HCT116 (cell line): ENCODE measurements at places on chromosomes 3 and 15. TPM values are rescaled to one million over a fixed set of nuclear protein-coding genes. Genes with fewer than 3 reads are reported as not detected.

Gene PTX3
- total RNA-seq, result 0.37 TPM

Gene TRH
- not detected for total RNA-seq

Gene PDZRN3
- 0.17 TPM for total RNA-seq

DNA sequence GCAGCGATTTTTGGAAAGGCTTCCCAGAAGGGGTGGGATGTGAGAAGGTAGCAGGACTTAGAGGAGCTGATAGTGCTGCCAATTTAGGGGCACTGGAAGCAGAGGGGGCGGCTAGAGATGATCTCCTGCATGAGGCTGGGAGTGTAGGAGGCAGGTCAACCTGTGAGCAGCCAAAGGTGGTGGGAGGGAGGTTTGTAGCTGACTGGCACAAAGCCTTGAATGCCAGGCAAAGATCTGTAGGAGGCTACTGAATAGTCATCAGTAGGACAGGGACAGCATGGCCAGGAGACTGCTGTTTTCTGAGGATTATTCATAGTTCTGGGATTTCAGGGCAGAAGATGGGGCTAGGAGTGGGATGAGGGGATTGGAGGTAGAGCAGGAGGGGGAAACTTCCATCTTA is 2.2 kb downstream of the SCAMP5 start:
- no peak for DNase-seq

DNA sequence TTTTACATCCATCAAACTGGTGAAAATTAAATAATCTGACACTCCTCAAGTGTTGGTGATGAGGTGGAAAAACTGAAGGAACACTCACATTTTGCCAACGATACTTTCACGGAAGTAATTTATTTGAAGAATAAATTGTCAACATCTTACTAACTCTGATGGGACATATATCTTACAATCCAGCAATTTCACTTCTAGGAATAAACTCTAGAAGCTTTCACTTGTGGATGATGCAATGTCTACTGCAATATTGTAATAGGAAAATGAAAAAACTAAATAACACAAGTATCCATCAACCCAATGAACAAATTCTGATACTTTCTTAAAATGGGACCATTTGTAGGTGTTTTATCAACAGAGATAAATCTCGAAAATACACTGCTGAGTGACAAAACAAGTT is 16.2 kb upstream of the LIPC start:
- DNase-seq, result no peak

DNA sequence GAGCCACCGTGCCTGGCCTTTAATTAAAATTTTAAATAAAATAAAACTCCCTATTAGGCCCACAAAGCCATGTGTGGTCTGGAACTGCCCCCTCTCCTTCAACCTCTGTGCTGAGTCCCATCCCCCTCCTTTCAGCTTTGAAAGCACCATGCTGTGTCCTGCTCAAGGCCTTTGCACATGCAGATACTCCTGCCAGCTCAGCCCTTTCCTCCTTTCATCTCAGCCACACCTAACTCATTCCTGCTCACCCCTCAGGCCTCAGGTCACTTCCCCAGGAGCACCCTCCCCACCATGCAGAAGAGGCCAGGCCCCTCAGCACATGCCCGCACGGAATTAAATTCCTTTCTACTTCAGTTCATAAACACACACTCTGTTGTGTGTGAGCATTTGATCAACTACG is 28.1 kb downstream of the ATRIP start:
- no peak for DNase-seq

- no peak for DNase-seq
Measured at GRCh38 chr3:32557640-32558352, 12.9 kb downstream of the DYNC1LI1 start.

DNA sequence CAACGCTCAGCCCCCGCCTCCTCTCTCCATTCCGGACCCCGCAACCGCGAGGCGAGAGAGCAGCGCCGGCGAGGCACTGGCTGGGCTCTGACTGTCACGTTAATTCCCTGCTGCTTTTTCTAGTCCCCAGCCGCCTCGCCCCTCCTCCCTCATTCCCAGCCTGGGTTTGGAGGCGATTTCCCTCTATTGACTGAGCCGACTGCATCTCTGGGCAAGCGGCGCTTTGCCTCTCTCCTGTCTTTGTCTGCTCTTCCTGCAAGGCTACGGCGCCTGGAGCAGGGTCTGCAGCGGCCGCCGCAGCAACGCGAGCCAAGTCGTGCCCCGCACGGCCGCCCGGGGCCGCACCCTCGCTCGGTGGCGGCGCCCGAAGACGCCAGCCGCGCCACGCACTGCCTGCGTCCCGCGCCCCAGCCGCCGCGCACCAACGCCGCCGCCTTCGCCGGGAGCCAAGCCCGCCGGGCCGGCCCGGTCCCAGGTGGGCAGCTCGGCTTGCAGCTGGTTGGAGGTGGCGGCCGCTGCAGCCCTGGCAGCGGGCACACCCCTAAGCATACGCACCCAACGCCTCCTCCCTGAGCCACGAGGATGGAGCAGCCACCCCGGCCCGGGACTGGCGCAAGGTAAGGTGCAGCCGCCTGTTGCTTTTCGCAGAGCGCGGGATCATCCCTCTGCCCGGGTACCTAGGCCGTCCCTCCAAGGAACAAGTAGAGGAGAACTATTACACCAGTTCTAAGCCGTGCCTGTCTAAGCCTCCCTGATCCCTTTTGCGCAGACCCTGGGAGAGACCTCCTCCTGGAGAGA is at the start of gene LRRC3B:
Gene LRRC3B (plus strand): TSS at position 152 of the 798 bp plus-strand sequence. CDS start 86,901 bp downstream, outside the sequence.
- DNase-seq, result no peak

- DNase-seq, result no peak
Measured at GRCh38 chr15:52291204-52291603, 4.4 kb downstream of the MYO5C start.
